ENCODE measurements at places on chromosomes 3 and 15.

DNA sequence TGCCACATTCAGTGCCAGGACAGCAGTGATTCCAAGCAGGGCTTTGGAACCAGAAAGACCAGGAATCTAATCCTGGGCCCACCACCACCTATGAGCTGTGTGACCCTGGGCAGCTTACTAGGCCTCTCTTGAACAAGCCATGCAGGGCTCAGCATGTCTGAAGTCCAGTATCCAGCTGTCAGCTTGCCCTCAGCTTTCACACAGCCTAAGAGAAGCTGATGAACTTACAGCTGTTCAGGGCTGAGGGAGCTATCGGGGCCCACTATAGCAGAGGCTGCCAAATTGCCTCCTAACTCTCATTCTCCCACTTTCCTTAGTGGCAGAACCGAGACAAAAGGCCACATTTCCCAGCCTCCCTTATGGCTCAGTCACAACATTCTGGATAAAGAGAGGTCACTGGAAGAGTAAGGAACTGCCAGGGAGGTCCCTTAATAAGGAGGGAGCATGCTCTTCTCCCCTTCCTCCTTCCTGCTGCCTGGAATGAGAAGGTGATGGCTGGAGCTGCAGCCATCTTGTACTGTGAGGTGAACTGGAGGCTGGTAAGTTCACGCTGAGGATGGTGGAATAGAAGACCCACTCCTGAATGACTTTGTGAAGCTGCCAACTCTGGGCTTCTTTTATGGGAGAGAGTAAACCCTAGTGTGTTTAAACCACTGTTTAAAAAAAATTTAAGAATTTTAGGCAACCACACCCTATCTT is 34.5 kb downstream of the FEM1B start:
- DNase-seq: no peak

DNA sequence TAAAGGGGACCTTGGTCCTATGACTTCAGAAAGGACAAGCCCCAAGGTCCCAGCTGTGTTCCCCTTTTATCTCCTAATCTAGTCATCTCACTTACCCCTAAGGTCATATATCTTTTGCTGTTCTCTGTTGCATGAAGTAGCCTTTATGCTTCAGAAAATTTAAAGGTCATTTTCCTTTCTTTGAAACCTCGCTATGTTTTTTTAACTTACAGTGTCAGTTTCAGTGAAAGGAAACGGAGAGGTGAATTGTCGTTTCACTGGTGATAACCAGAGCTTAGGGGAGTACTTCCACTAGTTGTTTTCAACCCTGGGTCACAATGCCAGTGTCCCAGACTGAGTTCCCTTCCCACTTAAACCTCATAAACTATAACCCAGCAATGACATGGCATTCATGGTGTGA is 357.4 kb downstream of the GAP43 start:
- DNase-seq: no peak

- DNase-seq: peak; percentile 87
These were observed 84.7 kb downstream of the SEC22A start for GRCh38 chr3:123286308-123287023.

DNA sequence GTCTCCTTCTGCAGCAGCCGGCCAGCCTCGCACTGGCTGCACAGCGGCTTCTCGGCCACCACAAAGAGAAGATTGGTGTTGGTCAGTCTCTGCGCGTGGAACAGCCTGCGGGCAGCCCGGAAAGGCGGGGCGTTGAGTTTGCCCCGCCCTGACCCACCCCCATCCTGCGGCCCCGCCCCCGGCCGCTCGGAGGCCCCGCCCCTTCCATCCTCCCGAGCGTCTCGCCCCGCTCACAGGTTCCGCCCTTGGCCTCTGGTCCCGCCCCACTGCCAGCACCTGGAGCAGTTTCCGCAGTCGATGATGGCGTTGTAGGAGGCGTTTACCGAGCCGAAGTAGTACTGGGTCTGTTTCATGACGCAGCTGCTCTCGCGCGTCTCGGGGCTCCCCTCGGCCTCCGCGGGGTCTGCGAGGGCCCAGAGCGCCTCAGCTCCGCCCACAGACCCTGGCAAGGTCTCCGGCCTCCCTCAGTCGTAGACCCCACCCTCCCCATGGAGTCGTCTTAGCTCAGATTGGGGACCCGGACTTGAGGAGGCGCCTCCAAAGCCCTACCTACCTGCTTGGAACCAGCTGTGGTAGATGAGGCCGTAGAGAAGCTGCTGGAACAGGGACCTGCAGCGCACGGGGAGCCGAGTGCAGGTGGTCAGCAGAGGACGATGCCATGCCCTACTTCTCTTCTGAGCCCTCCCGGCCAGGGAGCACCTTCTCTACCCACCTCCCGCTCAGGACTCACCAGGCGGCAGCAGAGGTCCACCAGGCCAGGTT is 5.9 kb upstream of the TMEM115 start:
- peak; percentile 94 for DNase-seq

GRCh38 chr3:188298585-188298984 is 144.6 kb downstream of the LPP start:
- no peak for DNase-seq

- DNase-seq: no peak
These were observed 483.9 kb upstream of the TBL1XR1 start for GRCh38 chr3:177681156-177681555.

DNA sequence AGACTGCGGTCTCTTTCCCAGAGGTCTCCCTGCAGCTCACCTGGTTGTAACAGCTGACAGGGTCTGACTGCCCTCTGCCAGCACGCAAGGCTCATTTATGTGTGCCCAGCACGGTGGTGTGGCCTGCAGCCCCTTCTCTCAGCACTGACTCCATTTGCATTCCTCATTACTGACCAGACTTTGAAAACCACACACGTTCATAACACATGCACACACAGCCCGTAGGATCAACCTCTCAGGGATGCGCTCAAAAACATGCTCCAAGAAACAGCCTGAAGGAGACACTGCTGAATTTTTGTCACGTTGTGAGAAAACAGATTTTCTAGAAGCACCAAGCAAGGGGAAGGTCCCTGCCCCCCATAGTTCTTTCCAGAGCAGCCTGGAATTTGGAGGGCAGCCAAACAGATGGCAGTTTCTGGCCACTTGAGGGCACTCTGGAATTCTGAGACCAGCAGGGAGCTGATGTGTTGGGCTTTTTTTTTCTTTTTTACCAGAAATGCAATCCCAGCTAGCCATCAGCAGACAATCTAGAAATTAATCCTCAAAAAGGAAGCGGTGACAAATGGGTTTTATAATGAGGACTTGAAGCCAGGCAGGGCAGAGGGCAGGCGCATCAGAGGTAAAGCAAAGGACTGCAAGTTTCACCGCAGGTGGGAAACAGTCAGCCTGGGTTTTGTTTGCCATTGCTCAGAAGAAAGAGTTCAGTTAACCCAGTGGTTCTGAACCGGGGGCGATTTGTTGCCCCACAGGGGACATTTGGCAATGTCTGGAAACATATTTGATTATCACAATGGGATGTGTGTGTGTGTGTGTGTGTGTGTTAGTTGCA is 170.5 kb upstream of the PROK2 start:
- peak; percentile 93 for DNase-seq

DNA sequence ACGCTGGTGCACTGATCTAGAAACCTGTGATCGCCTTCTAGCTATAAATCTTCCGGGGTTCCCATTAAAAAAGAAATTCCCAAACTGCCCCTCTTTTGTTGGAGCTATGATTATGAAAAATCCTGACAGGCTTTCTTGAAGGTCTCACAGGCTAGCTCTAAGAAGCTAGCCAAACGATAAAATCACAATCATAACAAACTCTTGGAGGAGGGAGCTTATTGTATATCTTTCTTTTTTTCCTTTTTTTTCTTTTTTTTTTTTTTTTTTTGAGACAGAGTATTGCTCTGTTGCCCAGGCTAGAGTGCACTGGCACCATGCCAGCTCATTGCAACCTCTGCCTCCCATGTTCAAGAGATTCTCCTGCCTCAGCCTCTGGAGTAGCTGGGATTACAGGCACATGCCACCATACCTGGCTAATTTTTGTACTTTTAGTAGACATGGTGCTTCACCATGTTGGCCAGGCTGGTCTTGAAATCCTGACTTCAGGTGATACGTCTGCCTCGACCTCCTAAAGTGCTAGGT is 72.0 kb downstream of the MYO1E start:
- DNase-seq: no peak

DNA sequence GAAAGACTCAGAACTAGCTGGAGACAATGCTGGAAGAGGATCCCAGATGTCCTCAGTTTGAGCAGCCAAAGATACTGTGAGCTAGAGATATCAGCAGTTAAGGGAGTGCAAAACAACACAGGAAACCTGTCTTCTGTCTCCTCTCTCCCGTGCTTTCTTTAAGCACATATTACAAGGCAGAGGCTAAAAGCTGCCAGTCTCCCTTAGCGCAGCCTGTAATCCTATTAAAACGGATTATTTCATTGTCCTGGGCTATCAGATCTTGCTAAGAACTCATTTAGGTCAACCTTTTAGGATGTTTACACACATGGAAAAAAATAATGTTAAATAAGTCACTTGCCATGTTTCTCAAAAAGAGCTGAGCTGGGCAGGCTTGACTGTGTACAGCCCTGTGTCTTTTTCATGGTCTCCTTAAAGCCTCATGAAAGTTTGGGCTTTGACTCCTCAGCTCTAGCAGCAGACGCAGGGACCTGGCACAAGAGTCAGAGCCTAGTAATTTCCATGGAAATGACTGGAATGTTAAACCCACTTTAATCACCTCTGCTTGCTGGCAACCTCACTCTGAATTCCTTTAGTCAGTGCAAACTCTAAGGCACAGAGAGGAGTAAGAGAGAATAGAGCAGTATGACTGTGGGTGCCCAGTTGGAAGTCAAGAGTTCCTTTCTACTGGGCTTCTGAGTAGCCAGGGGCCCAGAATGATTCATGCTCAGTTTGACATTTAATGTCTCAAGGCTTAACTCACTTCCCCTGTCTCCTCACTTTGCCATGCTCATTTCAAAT is 491.9 kb downstream of the NTRK3 start:
- DNase-seq: no peak

GRCh38 chr15:29686445-29687203 is 135.6 kb downstream of the TJP1 start:
- no peak for DNase-seq

GRCh38 chr15:63970621-63971426 is 75.5 kb downstream of the DAPK2 start:
- no peak for DNase-seq

GRCh38 chr3:125383744-125384143 is 8.6 kb upstream of the ZNF148 start:
- no peak for DNase-seq

- DNase-seq: no peak
These were observed 9.7 kb upstream of the PCOLCE2 start for GRCh38 chr3:142898346-142899213.

- DNase-seq: no peak
These were observed 15.1 kb upstream of the TCAIM start for GRCh38 chr3:44323341-44323955.
